Muscle of leg (tissue), 16 donors: ENCODE measurements at places on chromosomes 11 and 22. TPM values are rescaled to one million over a fixed set of nuclear protein-coding genes. Genes with fewer than 3 reads are reported as not detected.

The GP1BB gene
- 12.7 TPM for polyA plus RNA-seq

The ART1 gene
- 6.3 TPM for polyA plus RNA-seq

The OR4C46 gene
- polyA plus RNA-seq: not detected

The OR5B12 gene
- not detected for polyA plus RNA-seq

The TRIM29 gene
- 0.45 TPM for polyA plus RNA-seq

The OR8D1 gene
- polyA plus RNA-seq: not detected

The VPREB1 gene
- 0.33 TPM for polyA plus RNA-seq

The ZNF280A gene
- not detected for polyA plus RNA-seq

The MTMR3 gene
- polyA plus RNA-seq: 25.7 TPM

The OR51E2 gene
- 1.1 TPM for polyA plus RNA-seq
